ENCODE measurements at places on chromosomes 4 and X.

DNA sequence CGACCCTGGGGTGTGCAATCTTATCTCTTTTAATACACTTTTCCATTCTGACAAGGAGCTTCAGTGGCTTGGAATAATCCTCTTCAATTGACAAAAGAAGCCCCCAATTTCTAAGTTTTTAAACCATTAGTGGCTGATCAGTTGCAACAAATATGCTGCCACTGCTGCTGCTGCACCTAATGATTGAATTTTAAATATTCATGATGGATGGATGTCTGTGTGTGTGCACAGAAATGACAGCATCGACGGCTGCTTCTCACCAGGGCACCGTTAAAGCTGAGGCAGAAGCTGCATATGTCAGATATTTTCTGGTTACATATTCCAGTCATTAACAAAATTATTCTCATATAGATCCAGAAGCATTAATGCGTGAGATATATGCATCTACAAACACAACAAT lies 182.4 kb downstream of the MGST2 start:
- no peak for DNase-seq

- no peak for DNase-seq
Measured at GRCh38 chr4:143451186-143451585, 62.3 kb upstream of the SMARCA5 start.

GRCh38 chr4:131348263-131348662 lies 1800.8 kb upstream of the PCDH10 start:
- DNase-seq: no peak

- DNase-seq: no peak
Measured at GRCh38 chr4:182807767-182808548, 109.2 kb downstream of the DCTD start.

GRCh38 chrX:23883737-23884354 lies 23.9 kb downstream of the APOO start:
- no peak for DNase-seq

DNA sequence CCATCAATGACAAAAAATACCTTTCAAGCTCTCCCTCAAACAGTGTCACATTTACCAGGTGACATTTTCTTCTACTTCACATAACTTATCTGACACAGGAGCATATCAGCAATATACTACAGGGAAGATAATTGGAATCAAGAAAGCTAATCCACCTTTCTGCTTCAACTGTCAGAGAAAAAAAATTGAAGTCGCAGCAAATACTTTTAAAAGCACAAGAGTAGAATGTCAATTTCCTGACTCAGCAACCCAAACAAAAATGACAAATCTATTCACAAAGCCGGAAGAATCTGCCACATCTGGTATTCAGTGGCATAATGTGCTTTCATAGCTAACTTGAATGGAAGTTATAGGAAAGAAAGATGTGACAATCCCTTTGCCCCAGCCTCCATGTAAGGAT lies 36.7 kb downstream of the AGA start:
- DNase-seq: no peak

DNA sequence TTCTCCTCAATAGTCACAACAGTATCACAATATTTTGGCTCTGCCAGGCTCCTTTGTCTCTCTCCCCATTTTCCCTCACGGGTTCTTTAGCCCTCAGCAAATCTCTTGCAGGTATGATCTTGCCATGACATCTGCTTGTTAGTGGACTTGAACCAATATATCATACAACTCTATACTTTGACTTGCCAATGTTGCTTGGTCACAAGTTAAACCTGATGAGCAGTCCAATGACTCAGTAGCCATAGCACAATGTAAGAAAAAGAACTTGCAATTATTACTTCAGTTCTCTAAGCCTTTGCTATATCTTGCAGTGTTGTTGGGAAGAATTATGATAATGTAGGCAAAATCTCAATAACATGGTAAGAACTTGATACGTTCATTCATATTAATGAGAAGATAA lies 174.6 kb upstream of the NRK start:
- no peak for DNase-seq

DNA sequence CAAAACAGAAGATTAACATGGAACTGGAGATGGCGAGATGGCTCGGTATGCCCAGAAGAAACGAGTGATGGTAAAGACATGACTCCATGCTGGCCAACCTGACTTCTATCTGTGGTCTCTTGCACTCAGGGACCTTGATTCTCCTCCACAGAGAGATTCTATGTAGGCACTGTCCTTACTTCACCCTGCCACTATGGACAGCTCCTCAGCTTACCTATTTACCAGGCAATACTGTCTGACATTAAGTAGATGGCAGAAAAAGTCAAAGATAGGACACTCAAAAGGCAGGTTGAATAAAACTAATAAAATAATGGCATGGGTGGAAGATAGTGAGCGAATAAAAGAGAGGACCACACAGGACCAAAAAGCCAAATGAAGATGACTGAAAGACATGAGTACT lies 35.2 kb upstream of the NDNF start:
- DNase-seq: no peak

- no peak for DNase-seq
Measured at GRCh38 chr4:150152766-150153165, 74.5 kb downstream of the DCLK2 start.

DNA sequence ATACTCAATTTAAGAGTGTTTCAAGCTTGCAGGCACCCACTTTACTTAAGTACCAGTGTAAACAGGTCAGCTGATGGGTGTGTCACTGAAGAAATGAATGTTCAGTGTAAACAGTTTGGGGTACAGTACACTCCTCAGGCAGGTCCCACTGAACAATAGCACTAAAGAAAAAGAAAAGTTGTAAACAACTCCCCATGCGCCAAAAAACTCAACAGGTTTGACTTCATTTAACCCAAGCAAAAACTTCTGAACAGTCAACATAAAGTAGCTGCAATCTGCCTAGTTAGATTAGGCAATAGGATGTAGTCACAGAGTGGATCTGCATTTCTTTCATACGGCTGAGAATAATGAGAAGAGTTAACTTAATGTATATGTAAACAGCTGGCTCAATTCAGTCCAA lies 93.2 kb downstream of the FAM13A start:
- DNase-seq: no peak

GRCh38 chrX:106898462-106898861 lies 4.7 kb downstream of the RIPPLY1 start:
- DNase-seq: peak; percentile 82

DNA sequence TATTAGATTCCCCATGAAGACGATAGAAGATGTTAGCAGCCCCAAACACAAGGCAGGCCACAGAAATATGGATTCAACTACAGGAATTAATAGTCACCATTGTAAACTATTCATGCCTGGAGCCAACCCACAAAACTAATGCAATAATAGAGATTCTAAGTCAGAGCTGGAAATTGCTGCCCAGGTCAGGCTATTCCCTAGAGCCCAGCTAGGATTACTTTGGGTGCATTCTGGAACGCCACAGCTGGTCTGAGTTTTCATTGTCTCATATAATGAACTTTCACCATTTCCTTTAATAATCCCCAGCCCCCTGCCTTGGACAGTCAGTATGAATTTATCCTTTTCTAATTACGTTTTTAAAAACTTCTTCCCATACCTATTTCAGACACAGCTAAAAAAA lies 252.6 kb downstream of the PAPSS1 start:
- DNase-seq: no peak

GRCh38 chrX:9127986-9128385 lies 94.1 kb upstream of the FAM9B start:
- no peak for DNase-seq

GRCh38 chrX:26851981-26852380 lies 611.2 kb downstream of the PPP4R3C start:
- peak; percentile 70 for DNase-seq

DNA sequence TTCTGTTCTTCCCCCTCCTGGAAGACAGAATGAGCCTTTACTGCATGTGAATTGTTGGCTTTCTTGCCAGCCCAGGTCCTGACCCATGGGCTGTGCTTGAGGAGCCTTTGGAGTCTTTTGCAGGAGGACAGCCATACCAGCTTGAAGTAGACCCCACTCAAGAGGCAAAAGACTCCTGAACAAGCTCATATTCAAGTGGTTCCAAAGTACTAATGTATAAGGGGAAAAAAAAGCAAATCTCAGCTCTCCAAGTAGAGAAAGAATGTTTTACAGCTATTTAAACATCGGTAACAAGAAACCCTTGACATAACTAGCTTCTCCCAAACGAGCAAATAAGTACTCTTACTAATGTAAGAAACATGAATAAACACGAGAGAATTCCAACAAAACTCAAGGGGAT lies 174.9 kb upstream of the MXRA5 start:
- DNase-seq: no peak
